Dorsolateral prefrontal cortex (tissue), 122 donors: ENCODE measurements at places on chromosomes 5 and 9. TPM values are rescaled to one million over a fixed set of nuclear protein-coding genes. Genes with fewer than 3 reads are reported as not detected.

Gene TYRP1
- total RNA-seq, result 5.8 TPM

Gene FCN2
- not detected for total RNA-seq

Gene DDX4
- total RNA-seq, result 0.70 TPM

Gene AHRR
- 4.7 TPM for total RNA-seq

Gene SLC1A1
- total RNA-seq, result 31.4 TPM
